ENCODE measurements at places on chromosomes 1 and 21.

GRCh38 chr1:234559902-234560676, 49.9 kb downstream of the IRF2BP2 start:
- no peak for DNase-seq

DNA sequence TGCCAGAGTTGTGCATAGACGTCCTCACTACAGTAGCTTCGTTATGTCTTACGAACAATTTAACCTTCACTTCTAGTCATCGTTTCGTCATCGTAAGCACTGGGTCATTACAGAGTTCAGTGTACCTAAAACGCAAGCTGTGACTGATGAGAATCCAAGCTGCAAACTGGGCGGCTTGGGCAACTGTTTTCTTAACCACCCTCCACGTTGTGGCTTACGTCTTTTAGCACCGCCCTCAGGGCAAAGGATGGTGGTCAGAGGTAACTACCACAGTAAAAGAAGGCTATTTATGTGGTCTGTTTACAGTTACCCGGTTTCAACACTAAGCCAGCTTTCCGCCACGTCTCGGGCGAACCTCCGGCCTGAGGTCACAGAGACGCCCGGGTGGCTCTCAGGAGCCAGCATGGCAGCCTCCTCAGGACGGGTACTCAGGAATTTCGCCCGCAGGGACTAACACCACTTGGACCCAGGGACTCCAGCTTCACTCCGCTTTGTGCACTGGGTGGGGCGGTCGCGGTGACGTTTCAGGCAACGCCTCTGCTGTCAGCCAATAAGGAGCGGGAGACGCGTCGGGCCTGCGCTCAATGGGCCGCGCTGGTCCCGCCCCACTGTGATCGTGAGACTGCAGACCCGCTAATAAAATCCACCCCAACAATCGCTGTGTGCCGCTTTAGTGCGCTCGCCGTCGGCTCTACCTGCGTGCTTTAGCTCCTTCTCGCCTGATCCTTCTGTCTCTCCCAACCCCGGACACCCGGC, at the start of gene CTH:
TSS of gene CTH (plus strand) at position 665 of the 756 bp plus-strand sequence. CDS start 148 bp downstream, outside the sequence.
- DNase-seq = peak; percentile 90

DNA sequence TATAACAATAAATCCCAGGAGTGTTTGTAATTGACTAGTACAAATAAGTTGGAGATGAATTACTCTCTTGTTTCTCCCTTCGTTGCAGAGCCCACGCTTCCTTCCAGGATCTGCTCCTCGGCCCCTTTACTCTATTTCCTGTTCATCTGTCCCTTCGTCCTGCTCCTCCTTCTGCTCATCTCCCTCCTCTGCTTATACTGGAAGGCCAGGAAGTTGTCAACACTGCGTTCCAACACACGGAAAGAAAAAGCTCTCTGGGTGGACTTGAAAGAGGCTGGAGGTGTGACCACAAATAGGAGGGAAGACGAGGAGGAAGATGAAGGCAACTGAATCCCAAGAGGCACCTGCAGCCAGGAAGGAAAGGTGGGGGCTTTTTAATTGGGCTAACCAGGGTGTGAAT, 26.4 kb upstream of the TTF2 start:
- no peak for DNase-seq

DNA sequence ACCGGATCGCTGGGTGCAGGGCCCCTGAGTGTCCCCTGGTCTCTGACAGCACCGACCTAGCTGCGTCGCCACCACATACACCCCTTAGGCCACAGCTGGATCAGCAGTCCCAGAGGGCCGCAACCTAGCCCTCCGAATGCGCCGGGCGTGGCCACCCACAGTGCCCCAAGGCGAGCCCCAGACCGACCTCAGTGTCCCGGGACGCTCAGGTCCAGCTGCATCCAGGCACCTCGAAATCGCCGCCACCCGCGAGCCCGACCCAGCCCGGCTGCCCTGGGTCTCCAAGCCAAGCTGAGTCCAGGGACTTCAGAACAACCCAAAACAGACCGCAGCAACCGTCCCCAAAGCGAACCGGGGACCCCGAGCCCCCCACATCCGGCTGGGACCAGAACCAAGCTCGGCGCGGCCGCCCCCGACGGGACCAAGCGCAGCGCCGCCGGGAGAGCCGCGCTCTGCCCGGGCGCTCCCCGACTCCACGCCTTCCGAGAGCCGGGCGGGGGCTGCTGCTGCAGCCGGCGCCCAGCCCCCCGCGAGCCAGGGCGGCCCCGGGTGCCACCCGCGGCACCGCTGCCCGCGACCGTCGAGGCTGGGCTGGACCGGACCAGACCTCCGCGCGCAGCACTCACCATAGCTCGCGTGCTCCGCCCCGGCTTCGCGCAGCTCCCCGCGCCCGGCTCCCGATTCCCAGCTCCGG, 54.6 kb upstream of the ECE1 start:
- DNase-seq = no peak

DNA sequence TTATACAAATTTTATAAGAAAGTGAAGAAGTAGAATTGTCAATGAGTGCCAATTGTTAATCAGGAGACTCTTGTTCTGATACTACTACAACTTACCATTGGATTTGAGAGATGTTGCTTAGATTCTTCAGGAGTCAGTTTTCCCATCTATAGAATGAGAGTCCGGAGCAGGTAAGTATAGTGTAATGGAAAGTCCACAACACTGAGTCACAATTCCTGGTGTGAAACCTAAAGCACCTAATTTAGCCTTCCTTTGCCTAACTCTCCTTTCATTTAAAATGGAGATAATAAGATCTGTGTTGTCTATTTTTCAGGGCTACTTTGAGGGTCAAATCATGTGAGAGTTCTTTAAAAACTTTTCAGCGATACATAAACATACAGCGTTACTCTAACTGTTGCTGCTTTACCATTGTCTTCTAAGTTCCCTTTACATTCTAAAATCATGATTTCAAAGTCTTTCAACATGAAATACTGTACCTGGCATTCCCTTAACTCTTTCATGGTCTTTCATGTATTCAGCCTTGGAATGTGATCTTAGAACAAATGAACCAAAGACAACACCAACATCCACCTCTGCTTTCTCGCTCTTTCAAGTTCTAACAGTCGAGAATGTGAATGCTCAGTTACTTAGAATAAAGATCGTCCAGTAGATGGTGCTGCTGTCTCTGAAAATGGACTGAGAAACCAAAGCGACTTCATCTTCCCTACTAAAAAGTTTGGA, 90.9 kb downstream of the SLC30A10 start:
- no peak for DNase-seq

DNA sequence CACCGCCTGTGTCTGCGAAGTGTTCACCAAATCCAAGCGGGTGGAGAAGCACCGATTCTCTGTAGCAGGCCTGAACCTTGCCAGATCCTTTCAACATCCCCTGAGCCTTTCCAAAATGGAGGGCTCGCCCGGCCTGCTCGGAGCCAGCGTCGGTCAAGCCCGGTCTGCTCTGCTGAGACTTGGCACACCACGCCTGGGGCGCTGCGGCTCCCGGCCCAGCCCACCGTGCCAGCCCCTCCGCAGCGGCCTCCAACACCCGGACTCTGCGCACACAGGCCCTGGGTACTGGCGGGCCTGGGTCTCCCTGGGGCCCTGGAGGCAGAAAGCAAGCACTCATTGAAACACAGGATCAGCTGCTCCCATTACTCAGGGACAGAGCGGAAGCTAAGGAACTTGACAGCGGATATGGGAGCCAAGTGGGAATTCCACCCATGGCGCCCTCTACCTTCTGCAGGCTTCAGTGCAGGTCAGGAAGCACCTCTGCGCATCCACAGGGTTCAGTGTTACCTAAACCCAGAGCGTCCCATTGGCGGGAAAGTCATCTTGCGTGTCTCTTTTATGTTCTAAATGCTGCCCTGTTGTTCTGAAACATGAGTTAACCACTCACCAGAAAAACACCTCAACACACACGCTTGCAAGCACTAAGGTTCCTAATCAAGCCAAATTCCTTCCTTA, 159.9 kb downstream of the ZBTB18 start:
- DNase-seq = no peak

GRCh38 chr1:95197616-95198252, 36.3 kb upstream of the RWDD3 start:
- no peak for DNase-seq

DNA sequence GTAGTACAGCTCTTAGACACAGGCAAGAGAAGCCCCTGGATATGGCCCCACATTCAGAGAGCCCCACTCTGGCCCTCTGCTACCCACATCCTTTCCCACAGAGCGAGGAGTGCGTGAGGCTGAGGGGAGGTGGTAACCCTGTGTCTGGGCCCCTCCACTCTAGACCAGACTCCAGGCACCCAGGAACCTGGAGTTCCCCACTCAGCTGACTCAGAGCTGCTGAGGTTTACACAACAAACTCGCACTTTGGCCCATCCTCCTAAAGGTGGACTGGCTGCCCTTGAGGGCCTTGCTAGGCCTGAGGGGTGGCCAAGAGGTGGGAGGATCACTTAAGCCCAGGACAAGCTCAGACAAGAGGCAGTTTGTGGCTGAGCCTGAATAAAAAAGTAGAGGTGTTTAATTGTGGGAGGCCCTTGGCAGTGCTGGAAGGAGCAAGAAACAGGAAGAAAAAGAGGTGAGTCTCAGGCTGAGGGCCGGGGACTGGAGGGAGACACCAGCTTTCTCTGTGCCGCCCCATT, 10.7 kb downstream of the MR1 start:
- peak; percentile 22 for DNase-seq

- DNase-seq = no peak
Observed at GRCh38 chr1:95957748-95958147, 723.7 kb downstream of the RWDD3 start.

GRCh38 chr21:42642219-42642745, 11.1 kb upstream of the PDE9A start:
- DNase-seq = no peak

- no peak for DNase-seq
Observed at GRCh38 chr1:200415789-200416593, 6.2 kb upstream of the ZNF281 start.

DNA sequence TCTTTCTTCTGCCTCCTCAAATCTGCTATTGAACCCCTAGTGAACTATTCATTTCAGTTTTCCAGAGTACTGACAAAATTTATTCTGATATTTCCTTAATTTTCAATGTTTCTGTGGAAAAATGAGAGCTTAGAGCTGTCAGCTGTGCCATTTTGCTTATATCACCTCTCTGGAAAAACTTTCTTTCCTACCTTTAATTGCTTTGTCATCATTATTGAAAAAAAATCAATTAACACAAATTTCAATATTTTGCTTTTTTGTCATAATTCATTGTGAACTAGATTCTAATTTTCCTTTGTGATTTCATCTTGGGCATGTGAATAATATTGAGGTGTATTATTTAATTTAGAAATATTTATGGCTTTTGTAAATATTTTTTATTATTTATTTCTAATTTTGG, 126.5 kb downstream of the C1orf94 start:
- DNase-seq = no peak

DNA sequence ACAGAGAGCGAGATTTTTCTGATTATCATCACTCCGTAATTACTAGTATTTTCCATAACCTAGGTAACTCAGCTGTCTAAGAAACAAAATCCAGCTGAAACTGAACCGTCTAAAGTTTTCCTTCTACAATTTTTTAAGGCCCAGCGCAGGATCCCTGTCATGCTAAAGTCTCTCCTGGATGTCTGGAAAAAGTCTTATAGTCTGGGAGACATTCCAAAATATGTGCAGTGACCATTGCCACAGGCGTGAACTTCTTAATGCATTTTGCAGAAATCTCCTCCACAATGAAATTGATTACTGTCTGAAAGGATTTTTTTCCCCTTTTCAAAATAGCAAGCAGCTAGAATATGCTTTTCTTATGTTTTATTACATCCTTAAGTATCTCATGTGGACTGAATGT, 209.3 kb upstream of the C1orf105 start:
- no peak for DNase-seq

GRCh38 chr1:2382621-2383361, 8.6 kb downstream of the MORN1 start:
- DNase-seq = no peak

GRCh38 chr1:13478692-13479091, 35.1 kb downstream of the LRRC38 start:
- no peak for DNase-seq

- no peak for DNase-seq
Observed at GRCh38 chr1:12430525-12430924, 187.5 kb downstream of the DHRS3 start.

DNA sequence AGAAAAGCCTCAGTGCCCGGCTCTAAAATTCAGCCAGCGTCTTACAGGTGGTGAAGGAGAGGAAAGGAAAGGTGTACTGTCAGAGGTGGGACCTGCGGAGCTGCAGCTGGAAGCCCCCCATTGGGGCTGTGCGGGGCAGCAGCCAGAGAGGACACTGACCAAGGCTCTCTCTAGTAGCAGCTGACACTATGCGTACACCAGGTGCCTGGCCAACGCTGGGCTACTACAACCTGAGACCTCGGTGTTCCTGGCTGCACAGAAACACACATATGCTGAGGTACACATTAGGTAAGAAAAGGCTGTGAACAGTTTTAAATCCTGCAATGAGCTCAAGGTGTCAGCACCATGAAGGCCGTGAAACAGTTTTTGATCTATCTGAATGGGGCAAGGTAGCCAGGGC, 55.5 kb upstream of the EDN2 start:
- DNase-seq = no peak

GRCh38 chr1:235006132-235006721, 122.4 kb downstream of the TOMM20 start:
- DNase-seq = no peak

GRCh38 chr1:244077473-244078220, 26.6 kb downstream of the ZBTB18 start:
- DNase-seq = no peak

DNA sequence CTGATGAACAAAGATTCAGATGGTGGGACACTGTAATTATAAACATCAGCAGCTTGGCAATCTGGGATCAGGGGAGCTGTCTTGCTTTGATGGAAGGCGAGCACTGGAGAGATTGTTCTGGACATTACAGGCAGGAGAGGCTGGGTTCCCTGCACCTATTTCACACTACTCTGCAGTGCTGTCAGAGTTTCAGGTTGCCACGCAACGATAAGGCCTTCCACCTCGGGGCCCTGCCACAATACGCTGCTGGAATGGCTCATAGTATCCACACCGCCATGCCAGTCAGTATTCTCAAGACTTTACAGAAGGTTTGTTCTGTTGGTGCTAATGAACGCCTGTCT, 96.8 kb downstream of the GLIS1 start:
- DNase-seq = no peak

DNA sequence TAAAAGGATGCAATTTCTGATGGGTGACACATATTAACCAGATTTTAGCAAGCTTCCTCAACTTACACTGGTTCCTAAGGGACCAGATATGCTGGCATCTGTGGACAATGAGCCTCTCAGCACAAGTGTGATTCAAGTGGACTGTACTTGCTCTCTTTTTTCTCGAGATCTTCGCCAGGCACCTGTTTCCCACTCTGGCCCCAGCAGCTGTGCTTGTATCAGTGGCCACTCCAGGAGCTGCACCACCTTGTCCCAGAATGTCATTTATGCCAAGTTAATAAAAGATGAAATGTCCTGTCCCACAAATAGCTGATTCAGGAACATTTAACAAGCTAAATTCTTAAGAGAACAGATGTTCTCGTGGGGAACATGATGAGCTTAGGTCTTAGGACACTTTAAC, 14.6 kb downstream of the C1orf198 start:
- DNase-seq = no peak

- DNase-seq = no peak
Observed at GRCh38 chr1:27915082-27915575, 19.7 kb upstream of the SMPDL3B start.

All from stimulated activated CD4-positive, alpha-beta T cell treated with anti-CD3 and anti-CD28 coated beads, TNF-alpha, amount 100 ng/mL, for 24 hours (primary cell).